ENCODE measurements at places on chromosomes 4 and X. TPM values are rescaled to one million over a fixed set of nuclear protein-coding genes. Genes with fewer than 3 reads are reported as not detected.
A peak's percentile ranks its signal among the peaks of the same experiment; 100 is the strongest.

GRCh38 chr4:65126200-65126599, 544.1 kb downstream of the EPHA5 start:
- DNase-seq, result no peak

DNA sequence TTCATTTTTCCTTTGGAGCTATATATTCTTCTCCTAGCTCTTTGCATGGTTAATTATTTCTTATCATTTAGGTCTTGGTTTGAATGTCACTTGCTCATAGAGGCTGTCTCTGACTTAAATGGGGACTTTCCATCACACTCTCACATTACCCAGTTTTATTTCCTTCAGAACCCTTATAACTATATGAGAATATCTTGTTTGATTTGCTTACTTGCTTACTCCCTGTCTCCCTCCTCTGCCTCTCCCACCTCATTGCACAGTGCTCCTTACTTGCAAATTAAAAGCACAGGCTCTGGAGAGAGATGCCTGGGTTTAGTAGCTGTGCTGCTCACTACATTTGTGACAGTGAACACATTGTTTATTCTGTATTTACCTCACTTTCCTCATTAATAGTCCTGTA, 174.6 kb downstream of the SOWAHB start:
- DNase-seq, result no peak

- no peak for DNase-seq
Measured at GRCh38 chrX:131951166-131951565, 71.9 kb upstream of the STK26 start.

Gene NAP1L5
- total RNA-seq, result 166 TPM

DNA sequence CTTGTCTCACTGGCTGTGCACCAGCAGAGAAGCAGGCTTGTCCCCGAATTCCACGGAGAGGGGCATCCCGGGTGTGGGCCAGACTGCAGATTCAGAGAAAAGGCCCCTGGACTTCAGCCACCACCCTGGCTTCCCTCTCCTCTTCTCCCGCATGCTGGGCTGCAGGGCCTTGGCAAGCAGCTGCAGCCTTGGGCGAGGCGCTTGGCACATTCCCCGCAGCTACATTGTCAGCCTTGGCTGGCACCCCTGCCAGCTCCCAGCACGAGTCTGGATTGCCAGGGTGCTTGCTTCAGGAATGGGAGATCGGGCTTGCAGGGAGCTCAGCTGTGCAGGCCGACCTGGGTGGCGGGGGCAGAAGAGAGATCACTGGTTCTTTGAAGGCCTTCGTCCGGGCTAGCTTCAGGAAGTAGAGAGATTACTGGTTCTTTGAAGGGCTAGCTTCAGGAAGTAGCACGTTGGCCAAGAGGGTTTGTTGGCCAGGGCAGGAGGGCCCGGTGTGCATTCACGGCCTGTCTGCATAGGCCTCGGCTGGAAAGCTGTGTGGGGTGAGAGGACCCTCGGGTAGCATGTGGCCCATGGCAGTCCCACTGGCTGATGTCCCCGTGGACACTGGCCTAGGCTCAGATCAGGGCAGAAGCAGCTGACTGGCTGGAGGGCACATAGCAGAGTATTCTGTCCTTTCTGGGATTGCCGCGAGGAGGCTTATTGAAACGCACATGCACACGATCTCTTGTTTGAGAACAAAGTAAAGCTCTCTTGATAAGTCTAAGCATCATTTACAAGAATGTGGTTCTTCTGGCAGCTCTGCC, 2.7 kb downstream of the ABCD1 start:
- peak; percentile 44 for DNase-seq

DNA sequence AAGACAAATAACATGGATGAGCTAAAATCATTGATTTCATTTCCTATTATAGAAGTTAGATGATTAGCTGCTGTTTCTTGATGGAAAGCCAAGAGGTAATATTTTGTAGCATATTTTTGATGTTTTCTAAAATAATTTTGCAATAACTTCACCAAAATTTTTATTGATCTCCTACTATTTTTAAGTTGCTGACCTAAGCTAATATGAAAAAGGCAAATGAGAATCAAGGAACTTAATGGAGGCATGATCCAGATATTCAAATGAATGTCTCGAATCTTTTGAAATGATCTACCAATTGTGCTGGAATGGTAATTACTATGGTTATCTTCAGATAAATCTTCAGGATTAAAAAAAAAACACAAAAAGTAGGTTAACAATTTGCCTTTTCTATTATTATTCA, 1591.4 kb upstream of the PCDH7 start:
- no peak for DNase-seq

DNA sequence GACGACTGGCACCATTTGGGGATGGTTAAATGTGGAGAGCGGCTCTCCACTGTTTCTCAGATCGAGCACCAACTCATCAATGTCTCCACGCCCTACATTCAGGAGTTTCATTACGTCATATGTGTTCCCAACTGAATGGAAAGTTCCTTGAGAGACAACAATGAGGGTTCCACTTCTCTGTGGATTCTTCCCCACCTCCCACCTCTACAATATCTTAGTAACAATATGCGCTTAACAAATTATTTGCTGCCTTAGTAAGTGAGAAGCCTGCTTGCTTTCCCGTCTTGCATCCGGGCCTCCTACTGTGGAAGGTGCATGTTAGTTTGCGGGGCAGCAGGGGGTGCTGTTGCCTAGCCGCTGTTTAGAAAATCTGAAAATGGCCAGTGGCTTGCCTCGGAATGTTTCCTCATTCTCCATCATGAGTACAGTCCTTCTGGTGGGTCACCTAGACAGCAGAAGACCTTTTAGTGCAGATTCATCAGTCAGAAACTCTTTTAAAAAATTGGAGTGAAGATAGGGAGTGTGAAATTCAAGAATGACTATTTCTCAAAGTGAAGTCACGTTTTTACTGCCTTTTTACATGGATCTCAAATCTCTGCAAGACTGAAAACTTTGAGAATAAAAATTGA, 55.7 kb downstream of the PHOX2B start:
- peak; percentile 72 for DNase-seq

- DNase-seq, result no peak
Measured at GRCh38 chr4:112759313-112759712, 122.4 kb downstream of the LARP7 start.

DNA sequence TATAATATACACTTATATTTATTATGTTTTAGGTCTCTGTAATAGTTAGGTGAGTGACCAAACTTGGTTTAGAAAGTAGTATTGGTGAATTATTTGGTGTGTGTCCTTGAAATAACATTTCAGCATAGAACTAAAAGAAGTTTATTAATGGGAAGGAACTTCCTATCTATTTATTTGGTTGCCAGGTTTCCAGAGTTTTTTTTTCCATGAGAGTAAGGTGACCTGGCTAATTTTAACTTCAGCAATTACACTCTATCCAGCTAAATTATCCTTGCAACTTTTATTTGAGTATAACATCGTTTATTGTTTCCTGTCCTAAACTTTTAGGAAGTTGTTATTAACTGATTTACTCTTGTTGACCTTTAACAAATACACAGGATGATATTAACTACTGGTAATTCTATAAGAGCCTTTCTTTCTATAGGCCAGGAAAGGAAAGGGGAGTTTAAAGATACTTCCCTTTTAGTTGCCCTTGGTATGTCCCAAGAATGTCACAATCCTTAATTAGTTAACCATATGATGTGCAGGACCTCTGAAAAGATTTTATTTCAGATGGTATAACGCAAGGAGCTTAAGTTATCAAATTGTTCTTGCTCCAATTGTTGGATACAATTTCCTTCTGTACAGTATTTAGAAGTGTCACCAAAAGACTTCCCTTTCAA, 18.9 kb downstream of the PRDM8 start:
- no peak for DNase-seq

- no peak for DNase-seq
Measured at GRCh38 chr4:132056496-132056895, 1092.6 kb upstream of the PCDH10 start.

Gene ARR3
- not detected for total RNA-seq

GRCh38 chr4:3648731-3649130, 116.5 kb upstream of the LRPAP1 start:
- no peak for DNase-seq

DNA sequence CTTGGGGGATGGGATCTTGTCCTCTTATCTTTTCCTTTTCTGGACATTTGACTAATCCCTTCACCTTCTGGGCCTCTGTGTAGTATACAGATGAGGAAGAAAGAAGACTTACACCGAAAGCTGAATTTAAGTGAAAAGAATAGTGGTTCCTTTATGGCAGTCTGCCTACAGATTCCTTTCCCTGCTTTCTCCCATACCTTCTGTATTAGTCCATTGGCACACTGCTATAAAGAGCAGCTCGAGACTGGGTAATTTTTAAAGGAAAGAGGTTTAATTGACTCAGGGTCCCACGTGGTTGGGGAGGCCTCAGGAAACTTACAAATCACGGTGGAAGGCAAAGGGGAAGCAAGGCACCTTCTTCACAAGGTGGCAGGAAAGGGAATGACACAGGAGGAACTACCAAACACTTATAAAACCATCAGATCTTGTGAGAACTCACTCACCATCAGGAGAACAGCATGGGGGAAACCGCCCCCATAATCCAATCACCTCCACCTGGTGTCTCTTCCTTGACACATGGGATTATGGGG, 34.0 kb upstream of the CD38 start:
- DNase-seq, result no peak
